ENCODE measurements at places on chromosomes 12 and 14. TPM values are rescaled to one million over a fixed set of nuclear protein-coding genes. Genes with fewer than 3 reads are reported as not detected.

SPTB gene
- 0.70 TPM for total RNA-seq

FAM181A gene
- total RNA-seq: not detected

CACNA1C gene
- total RNA-seq: 0.12 TPM

SOAT2 gene
- 1.5 TPM for total RNA-seq

LRTM2 gene
- not detected for total RNA-seq

CD27 gene
- 36.5 TPM for total RNA-seq

CFAP251 gene
- 1.6 TPM for total RNA-seq

ANKRD33 gene
- total RNA-seq: not detected

HRK gene
- total RNA-seq: not detected

PFDN5 gene
- 359 TPM for total RNA-seq

CCDC197 gene
- total RNA-seq: 0.69 TPM

RAD51AP1 gene
- 49.7 TPM for total RNA-seq

CCND2 gene
- total RNA-seq: 261 TPM

ARID4A gene
- 24.1 TPM for total RNA-seq

TAS2R13 gene
- total RNA-seq: not detected

KLHL33 gene
- total RNA-seq: 0.12 TPM

NDUFA9 gene
- total RNA-seq: 119 TPM

ZDHHC22 gene
- not detected for total RNA-seq

RFX4 gene
- total RNA-seq: not detected

RNASE3 gene
- total RNA-seq: not detected

DBX2 gene
- not detected for total RNA-seq

NANOG gene
- total RNA-seq: not detected

IFNG-AS1 gene
- 0.48 TPM for total RNA-seq
